ENCODE measurements at places on chromosomes 16 and 17. TPM values are rescaled to one million over a fixed set of nuclear protein-coding genes. Genes with fewer than 3 reads are reported as not detected.

DNA sequence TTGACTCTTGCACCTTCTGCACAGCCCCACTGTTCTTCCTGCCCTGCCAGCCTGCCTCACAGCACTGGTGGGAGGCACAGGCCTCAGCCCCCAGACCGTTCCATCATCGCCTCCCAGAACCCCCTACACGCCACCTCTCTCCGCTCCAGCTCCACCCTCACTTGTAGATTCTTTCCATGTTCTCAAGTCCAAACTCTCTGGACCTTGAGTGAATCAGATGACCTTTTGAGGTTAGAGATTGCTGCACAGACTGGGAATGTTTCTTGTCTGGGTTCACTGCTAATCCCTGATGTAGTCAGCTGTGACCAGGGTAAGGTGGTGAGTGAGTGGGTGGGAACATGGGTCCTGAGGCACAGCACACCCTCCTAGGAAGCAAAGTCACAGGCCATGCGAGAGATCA is 272.4 kb downstream of the IRF8 start:
- no peak for DNase-seq

GRCh38 chr17:2808367-2809335 is 12.4 kb downstream of the RAP1GAP2 start:
- DNase-seq: no peak

DNA sequence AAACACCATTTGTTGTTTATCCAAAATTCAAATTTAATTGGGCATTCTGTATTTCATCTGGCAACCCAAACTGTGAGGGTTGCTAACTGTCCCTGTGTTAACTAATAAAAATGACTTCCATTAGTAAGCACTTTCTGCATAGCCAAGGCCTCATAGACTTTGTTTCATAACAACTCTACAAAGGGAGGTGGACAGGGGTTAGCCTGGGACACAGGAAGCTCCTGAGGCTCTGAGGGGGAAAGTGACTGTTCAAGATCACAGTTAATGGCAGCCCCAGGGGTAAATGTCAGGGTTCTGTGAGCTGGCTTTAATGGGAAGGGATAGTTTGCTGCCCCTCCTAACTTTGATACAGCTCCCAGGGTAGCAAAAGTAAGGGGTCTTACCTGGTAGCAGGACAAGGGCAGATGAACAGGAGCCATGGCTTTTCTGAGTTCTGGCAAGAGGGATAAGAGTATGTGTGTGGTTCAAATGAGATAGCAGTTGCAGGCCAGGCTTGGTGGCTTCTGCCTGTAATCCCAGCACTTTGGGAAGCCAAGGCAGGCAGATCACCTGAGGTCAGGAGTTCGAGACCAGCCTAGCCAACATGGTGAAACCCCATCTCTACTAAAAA is 2.2 kb downstream of the HEATR9 start:
- no peak for DNase-seq

DNA sequence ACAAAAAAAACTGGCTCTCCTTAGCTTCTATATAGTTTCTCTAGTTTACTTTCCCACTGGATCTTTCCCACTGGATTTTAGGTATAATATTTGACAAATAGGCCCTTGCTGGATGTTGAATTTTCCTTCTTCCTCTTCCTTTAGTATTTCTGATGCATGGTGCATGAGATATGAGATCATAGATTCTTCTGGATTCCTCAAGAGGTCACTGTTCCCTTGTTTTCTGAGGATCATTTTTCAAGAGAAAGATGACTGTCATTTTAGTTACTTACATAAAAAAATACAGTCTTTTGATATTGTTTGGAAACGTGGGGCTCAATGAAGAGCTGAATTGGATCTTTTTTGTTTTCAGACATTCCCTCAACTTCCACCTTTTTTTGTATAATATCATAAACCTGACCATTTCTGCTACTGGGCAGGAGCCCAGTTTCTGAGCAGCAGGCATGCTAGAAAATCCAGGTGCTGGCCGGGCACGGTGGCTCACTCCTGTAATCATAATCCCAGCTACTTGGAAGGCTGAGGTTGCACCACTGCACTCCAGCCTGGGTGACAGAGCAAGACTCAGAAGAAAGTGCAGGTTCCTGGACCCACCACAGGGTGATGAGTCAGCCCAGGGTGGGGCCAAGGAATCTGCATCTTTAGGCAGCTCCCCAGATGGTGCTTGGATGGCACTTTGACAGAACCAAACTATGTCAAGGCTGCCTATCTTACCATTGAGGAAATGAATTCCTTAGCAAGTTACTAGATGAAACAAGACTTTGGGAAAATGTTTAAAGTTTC is 70.3 kb downstream of the SDR42E1 start:
- DNase-seq: no peak

- DNase-seq: no peak
These were observed 18.9 kb downstream of the TEX2 start for GRCh38 chr17:64244165-64244564.

GRCh38 chr17:82056729-82057621 is 5.3 kb downstream of the GPS1 start:
- DNase-seq: no peak

DNA sequence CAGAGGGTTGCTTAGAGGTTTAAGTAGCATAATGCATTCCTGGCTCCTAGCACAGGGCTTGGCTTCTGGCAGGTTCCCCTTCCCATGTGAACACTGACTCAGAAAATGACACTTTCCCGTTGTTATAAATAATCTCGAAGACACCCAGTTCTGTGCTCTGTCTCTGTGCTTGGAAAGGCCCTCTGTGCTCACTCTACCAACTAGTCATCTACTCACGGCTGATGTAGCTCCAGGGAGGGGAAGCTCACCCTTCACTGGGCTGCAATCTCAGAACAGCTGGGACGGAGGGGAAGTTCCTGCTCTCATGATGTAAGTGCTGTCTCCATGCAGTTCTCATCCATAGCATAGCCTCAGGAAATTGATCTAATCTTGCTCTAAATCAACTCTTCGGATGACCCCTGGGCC is 230.5 kb upstream of the ASIC2 start:
- DNase-seq: no peak

DNA sequence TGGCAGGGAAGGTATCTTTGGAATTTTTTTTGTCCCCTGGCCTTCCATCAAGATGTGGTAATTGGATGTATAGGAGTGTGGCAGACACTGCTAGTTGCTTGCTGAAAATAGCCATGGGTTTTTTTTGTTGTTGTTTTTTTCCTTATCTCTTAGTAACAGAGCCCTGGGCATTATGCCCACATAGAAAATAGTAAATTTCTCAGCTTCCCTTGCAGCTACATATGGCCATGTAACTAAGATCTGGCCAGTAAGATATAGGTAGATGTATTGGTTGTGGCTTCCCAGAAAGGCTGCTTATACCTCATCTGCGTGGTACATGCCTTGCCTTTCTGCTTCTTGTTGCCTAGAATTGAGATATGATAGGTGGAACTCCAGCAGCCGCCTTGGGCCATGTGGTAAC is 349.9 kb downstream of the CPPED1 start:
- no peak for DNase-seq

Gene TBC1D3E
- not detected for polyA plus RNA-seq

Gene KRTAP4-9
- polyA plus RNA-seq: not detected

DNA sequence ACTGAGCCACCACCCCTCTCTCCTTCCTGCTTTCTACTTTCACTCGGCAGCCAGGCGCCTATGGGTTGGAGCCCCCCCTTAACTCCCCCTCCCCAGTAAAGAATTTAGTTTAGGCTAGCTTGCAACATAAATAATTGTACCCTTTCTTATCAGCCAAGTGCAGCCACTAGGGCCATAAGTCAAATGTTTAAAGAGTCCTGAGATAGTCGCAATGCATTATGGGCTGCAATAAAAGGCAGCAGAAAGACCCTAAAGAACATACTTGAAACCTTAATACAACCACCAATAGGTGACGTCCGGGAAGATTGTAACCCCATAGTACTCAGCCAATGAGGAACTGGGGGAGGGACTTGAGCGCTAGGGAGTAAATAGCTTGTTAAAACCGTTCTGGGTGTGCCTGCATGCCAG is 40.5 kb downstream of the C16orf82 start:
- DNase-seq: no peak

DNA sequence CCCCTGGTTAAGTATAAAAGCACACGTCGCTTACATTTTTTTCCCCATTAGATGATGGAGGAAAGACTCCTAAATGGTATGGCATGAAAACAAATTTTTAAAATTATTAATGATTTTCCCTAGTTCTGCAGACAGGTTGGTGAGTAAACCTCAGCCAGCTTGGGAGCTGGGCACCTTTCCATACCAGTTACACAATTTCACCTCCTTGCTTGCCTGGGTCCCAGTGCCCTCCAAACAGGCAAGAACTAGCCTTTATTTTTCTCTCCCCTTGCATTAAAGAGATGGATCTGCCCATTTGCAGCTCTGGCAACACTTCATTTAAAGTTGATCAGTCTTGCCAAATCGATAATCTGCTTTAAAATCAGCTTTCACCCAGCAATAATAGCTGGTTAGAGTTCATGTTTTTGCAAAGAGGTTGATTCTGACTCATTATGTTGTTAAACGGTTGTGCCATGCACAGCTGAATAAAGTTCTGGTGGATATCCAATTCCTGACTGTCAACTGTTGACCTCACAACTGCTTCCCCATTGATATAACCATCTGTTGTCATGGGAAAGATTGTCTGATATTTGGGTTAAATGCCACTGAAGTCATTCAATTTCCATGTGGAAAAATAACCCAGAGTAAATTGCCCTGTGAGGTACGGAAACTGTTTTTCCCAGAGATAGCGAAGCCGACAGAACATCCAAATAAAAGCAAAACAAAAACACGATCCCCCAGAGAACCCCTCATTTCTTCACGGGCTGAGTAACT is 1.3 kb downstream of the C17orf58 start:
- no peak for DNase-seq

DNA sequence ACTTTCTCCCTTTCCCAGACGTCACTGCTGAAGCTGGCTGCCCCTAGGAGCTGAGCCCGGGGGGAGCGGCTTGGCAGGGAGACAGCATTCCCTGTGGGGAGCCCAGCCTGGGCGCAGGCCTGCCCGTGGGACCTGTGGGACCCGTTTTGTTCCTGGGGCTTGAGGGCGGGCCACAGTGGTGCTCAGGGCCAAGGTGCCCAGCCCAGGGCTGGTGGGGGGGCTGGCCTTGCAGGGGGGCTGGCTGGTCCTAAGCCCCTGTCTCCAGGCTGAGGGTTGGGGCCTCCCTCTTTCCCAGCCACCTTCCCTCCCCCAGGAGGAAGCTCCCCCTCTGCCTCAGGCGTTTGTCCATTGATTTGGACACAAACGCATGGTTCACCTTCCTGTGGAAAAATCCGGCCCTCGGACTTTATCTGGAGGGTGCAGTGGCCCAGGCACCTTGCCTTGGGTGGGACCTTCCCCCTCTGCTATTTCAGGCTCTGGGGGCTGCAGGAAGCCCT is 4.4 kb downstream of the NHERF2 start:
- DNase-seq: peak; percentile 87

DNA sequence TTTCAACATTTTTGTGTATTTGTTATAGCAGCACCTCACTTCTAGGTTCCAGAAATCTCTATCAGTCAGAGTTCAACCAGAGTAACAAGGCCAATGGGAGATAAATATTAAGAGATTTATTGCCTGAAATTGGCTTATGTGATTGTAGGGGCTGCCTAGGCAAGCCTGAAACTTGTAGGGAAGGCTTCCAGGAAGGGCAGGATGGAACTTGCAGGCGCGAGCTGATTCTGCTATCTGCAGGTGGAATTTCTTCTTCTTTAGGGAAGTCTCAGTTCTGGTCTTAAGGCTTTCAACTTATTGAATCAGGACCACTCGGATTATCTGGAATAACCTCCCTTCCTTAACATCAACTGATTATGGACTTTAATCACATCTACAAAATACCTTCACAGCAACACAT is 199.5 kb upstream of the NLRP1 start:
- no peak for DNase-seq

GRCh38 chr17:15122857-15123256 is 142.3 kb downstream of the PMP22 start:
- no peak for DNase-seq

Gene GPR179
- 0.22 TPM for polyA plus RNA-seq

Gene CYBC1
- polyA plus RNA-seq: 26.3 TPM

Gene STAC2
- polyA plus RNA-seq: 0.51 TPM

GRCh38 chr17:15406081-15406480 is 61.3 kb downstream of the CDRT4 start:
- no peak for DNase-seq

DNA sequence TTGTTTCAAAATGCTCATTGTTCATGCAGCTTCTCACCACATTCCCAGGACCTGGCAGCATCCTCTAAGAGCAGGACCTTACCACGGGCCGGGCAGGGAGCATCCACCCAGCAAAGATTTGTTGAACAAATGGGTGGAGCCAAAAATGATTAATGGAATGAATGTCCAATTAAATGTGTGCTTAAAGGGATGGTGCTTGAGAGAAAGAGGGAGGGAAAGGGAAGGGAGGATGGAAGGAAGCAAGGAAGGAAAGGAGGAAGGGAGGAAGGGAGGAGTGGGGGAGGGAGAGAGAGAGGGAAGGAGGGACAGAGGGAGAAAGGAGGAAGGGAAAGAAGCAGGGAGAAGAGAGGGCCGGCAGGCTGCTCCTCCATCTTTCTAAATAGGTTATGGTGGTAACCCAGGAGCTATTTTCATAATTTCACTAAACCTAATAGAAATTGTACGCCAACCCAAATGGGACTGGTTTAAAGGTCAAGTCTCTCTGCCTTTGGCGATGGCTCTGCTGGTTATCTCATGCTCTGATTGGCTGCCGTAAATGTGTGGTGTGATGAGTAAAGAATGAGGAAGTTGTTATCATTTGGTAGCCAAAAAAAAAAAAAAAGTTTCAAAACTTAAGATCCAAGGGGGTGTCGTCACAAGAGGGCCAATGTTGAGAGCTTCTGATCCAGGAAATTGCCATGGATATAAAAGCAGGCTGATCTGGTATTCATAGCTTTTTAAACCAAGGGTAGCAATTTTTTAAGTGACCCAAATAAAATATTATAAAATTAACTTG is 126.7 kb upstream of the FOXF1 start:
- no peak for DNase-seq

DNA sequence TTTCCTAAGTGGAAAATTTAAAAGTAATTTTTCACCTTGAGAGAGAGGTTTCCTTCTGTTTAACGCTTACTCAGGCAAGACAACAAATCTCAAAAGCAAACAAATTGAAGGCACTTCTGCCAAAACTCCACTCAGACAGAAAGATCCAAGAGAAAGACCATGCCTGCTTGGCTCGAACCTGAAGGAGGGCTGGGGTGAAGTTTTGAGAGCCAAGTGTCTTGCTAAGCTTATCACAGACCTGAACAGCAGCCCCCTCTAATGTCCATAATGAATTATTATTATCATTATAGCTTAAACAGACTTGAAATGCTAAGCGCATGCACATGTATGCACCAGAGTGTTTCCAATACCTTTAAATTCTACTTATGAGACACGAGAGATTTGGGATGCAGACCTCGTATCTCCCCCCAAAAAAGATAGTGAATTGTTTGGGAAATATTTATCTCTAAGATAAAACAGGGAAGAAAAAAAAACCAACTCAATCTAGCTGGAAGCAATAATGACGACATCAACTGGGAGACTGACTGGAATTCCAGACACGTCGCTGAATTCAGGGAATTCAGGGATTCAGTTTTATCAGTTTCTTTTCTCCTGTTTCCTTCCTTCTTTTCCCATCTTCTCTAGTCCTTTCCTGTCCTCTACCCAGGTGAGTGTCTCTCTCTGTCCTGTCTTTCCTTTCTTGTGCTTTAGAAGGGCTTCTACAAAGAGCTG is 473.2 kb downstream of the RBFOX1 start:
- no peak for DNase-seq
